ENCODE measurements at places on chromosomes 16 and 17. TPM values are rescaled to one million over a fixed set of nuclear protein-coding genes. Genes with fewer than 3 reads are reported as not detected.

The C16orf96 gene
- polyA plus RNA-seq: 19.8 TPM

DNA sequence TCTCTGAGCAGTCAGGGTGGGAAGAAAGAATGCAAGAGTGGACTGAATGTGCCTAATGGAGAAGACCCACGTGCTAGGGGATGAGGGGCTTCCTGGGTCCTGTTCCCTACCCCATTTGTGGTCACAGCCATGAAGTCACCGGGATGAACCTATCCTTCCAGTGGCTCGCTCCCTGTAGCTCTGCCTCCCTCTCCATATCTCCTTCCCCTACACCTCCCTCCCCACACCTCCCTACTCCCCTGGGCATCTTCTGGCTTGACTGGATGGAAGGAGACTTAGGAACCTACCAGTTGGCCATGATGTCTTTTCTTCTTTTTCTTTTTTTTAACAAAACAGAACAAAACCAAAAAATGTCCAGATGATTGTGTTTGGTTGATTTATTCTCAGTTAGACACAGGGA lies 14.1 kb downstream of the IGFBP4 start:
- no peak for DNase-seq

DNA sequence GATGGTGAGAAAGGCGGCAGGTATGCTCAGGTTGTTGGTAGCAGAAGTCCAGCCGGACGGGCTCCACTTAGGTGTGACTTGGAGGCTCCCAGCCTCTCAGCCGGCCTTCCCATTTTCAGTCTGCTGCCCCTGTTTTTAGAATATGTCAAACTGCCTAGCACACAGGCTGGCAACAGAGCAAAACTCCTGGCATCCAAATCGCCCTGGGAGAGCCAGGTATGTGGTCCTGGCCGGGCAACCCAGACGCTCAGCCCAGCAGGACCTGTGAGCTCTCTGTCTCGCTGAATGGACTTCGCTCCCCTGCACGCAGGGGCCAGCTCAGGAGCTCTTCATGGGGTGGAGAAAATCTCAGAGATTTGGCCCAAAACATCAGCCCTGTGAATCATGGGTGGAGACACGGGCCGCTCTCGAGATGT lies 147.9 kb upstream of the CHMP6 start:
- no peak for DNase-seq

- DNase-seq: no peak
These were observed 394 bp upstream of the PRM3 start for GRCh38 chr16:11273721-11274324.

- DNase-seq: no peak
These were observed 34.1 kb downstream of the TK2 start for GRCh38 chr16:66515596-66516508.

- DNase-seq: peak; percentile 85
These were observed 9.5 kb upstream of the DHRS13 start for GRCh38 chr17:28912281-28912937.

Data from testis (tissue), 5 donors.